Activated T-cell treated with anti-CD3 and anti-CD28 coated beads, Interleukin-2, amount 50 U/mL, for 24 hours (primary cell): ENCODE measurements at places on chromosomes 1 and 21.

DNA sequence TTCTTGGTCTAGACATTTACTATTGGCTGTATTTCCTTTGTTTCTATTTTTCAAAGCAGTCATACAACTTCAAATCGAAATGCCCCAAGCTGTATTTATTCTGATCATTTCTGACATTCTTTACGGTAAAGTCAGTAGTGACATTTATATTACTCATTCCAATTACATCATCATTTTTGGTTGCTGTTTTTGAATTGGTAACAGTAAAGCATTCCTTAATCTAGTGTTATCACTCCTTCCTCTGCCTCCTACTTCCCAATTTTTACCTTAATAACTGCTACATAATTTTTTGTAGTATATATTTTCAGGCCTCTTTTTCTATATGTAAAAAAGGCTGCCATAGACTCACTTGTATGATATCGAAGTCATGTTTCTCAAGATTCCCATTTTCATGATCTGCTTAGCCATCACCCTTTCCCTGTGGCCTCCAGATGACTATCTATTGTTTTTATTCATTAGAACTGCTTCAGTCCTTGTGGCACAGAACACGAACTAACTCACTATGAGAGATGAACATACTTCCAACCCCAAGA lies 167.2 kb downstream of the RUNX1 start:
- no peak for DNase-seq

DNA sequence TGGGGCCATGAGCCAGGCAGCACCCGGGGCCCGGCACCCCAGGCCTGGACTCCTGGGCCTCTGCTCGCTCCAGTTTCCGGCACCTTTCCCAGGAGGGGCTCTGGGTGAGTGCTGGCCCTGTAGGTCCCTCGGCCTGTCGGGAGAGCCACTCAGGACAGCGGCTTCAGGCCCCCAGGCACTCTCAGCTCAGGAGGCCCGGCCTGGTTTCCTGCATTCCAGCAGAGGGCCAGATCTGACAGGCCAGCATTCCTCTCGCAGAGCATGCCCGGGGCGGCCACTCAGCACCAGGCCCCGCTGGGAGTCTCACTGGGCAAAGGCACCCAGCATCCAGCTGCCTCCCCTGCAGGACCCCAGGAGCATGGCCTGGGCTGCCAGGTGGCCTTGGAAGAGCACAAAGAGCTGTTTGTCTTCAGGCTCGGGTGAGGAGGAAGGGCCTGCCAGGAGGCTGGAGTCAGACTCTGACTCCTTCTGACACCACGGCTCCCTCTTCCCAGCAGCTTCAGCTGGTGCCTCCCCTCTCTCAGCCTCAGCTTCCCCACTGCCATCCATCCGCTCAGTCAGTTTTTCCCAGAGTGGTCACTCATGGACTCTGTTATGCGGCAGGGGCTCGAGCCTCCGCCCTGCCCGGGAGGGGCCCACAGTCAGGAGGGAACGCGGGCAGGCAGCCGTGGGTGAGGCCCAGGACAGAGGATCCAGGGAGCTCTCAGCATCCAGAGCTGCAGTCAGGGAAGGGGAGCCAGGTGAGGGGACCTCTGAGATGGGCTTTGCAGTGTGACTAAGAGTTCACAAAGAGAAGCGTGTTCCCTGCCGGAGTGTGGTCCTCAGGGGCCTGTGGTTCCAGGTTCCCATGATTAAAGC lies 51.7 kb downstream of the WNT9A start:
- DNase-seq: peak; percentile 26

DNA sequence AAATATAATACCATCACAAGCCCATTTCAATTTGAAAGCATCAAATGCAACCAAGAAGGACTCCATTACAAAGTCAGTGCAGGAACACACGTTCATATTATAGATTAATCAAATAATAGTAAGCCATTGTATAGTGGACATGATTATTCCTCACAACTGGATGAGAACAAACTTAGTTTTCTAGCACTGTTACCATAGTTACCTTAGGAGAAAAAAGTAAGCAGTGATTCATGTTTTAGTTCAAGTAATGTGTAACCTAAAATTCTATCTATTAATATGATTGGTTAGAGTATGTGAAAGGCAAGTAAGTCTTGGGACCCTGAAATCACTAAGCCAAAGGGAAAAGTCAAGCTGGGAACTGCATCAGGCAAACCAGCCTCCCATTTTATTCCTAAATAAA lies 15.2 kb downstream of the SSX2IP start:
- DNase-seq: no peak

- DNase-seq: no peak
These were observed 1812.9 kb downstream of the PLA2G4A start for GRCh38 chr1:188641566-188642211.

DNA sequence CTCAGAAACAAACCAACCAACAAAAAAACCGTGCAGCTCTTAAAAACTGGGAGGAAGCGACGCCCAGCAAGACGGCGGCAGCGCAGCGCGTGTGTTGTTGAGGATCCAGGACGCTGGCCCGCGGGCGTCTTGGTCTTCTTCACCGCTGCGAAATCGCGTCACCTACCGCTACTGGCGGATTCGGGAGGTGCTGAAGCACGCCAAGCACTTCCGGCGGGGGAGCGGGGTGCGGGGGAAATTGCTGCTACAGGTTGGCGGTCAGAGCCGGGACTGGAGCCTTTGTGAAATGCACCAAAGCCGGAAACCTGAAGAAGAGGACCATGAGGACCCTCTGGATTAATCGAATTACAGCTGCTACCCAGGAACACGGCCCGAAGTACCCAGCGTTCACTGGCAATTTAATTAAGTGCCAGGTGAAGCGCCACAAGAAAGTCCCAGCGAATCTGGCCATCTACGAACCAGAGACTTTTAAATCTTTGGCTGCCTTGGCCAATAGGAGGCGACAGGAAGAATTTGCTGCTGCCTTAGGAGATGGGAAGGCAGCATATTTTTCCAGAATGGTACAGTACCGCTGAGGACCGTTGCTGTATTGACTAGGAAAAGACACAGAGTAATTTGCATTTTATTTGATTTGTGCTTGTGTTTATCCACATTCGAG lies 11.9 kb upstream of the RIPPLY3 start:
- peak; percentile 53 for DNase-seq

DNA sequence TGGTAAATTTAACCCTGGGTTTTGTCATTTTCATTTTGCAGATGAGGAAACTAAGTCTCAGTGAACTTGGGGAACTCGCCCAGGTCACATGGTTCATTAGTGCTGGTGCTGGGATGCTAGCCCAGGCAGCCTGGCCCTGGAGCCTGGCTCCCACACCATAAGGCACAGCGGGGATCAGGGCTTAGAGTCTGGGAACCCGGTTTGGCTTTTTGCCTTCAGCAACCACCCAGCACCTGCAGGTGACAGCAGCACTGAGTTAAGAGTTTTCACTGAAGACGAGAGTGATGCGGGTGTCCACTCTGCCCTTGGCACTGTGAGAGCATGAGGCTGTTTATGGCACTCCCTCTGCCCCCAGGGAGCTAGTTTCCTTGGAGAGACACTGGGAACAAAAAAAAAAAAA lies 18.4 kb upstream of the CD101 start:
- DNase-seq: no peak

DNA sequence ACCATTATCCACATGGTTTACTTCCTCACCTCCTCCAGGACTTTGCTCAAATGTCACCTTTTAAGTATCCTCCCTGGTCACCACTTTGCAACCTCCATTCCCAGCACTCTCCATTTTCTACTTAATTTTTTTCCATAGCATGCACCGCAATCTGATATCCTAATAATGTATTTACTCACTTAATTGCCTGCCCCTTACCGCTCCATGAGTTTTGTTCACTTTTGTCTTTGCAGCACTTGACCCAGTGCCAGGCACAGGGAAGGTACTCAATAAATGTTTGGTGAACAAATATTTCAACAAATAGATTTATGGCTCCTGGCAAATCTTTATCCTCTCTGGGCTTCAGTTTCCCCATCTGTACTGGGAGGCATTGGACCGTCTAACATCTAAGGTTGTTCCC lies 53.6 kb downstream of the UBE2T start:
- no peak for DNase-seq

GRCh38 chr1:42845866-42846256 lies 552 bp upstream of the ZNF691 start:
- no peak for DNase-seq

DNA sequence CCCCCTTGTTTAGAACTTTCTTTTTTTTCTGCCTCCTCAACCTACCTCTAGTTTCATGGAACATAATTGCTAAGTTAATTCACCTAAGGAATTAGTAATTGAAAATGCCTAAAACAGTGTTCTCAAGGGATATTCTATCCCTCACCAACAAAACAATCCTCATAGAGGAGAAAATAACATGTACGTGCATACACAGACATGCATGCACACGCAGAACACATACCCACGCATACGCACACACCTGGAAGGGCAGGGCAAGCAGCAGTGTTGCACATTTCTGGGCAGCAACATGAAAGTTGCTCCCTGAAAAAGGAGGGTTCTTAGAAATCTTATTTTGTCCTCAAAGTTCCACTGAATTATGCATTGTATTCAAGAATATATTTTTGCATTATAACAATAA lies 76.6 kb downstream of the HHAT start:
- DNase-seq: no peak

GRCh38 chr1:154222518-154222917 lies 1.8 kb downstream of the UBAP2L start:
- no peak for DNase-seq

DNA sequence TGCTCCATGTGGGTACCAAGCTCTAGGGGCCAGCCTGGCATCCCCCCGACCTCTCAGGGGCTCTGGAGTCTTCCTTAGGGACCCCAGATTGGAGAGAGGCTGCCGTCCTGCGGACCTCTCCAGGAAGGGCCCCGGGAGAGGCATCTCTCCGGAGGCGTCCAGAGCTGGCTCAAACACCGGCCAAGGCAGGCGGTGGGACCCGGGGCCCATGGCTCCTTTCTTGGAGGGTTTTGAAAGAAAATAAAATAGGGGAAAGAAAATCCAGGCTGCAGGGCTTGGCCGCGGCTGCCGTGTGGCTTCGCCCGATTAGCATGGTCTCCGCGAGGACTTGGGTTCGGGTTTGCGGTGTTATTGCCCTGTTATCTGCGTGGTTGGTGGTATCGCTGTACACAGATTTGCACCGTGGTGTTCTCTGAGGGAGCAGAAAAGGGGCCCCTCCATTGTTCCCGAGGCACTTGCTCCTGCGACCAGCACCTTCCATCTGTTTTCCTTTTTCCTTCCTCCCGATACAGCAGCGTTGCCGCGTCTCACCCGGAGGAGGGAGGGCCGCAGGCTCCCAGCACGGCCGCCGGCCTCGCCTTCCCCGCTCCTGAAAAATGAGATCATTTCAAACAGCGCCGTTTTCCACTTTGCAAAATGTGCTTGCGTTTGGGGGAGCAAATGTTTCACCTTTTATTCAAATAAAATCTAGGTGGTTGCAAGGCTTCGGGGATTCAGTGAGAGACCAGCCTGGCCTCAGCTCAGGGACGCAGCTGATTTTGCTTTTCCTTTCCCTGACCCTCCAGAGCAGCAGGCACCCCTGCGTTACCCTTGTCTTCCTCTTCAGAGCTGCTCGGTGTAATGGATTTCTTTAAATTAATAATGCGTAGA lies 86.3 kb downstream of the PRDM16 start:
- DNase-seq: no peak

- no peak for DNase-seq
These were observed 12.8 kb upstream of the RBP7 start for GRCh38 chr1:9984253-9984652.

GRCh38 chr1:221693087-221693486 lies 48.8 kb downstream of the DUSP10 start:
- no peak for DNase-seq

DNA sequence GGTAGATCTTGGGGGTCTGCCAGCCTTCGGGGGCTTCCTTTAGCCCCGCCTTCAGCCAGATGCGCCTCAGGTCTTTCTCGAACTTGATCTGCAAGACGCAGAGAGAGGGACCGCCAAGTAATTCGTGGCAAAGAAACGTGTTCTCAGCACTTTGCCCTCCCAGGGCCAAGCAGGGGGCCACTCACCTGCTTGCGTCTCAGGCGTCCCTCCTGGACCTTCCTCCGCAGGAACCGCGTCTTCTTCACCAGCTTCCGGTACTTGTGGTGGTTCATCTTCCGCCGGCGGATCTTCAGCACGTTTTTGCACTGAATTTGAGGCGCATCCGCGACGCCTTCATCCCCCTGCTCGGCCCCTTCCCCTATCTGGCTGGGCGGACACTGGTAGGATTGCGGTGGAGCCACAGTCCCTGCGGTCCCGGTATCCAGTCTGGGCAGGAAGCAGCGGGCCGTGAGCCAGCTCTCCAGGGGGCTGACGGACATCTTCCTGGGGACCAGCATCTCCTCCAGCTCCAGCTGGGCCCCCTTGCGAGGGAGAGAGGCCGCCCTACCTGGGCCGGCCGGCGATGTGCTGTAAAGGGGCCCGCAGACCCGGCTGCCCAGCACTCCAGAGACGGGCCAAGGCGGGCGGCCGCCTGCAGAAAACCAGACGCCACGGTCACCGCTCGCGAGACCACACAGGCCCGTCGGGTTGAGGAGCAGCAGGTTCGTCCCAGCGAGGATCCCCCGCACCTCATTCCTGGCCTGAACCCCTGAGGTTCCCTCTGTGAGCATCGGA lies 1.0 kb downstream of the AURKAIP1 start:
- no peak for DNase-seq

- no peak for DNase-seq
These were observed 77.7 kb downstream of the GRIK3 start for GRCh38 chr1:36956570-36956969.
